ENCODE measurements at places on chromosomes 16 and 17. TPM values are rescaled to one million over a fixed set of nuclear protein-coding genes. Genes with fewer than 3 reads are reported as not detected.

Gene CASKIN1
- 1.8 TPM for polyA plus RNA-seq

Gene CCL1
- not detected for polyA plus RNA-seq

DNA sequence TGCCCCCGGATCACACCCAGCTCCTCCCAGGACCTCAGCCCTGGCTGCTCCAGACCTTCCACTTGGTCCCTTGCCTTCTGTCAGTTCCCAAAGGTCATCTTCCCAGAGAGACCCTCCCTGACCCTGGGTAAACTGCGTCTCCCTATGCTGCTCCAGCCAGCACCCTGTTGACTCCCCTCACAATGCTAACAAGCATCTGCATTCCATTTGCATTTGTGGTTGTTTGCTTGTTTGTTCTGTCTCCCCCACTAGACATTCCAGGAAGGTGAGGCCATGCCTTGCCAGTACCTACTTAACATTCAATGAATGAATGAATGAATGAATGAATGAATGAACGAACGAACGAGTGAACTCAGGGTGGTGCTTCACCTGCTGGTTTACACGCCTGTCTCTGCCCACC, 171.2 kb downstream of the WSCD1 start:
- DNase-seq = no peak

Gene SALL1
- polyA plus RNA-seq = 112 TPM
